A172 (cell line): ENCODE measurements at places on chromosomes 2 and 18.

DNA sequence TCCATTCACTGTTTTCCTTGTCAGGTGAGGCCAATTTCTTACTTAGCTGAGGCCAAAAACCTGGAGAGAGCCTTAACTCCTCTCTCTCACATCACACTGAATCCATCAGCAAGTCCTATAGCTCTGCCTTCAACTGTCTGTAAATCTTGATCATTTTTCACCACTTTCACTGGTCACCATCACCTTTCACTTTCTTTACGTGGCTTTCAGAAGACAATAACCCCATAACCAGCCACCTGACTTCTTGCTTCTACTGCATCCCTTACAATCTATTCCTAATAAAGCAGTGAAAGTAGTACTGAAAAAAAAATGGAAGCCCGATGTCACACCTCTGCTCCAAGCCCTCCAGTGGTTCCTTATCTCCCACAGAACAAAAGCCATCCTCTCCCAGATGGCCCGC lies 7.7 kb downstream of the LOXL3 start:
- DNase-seq: no peak

DNA sequence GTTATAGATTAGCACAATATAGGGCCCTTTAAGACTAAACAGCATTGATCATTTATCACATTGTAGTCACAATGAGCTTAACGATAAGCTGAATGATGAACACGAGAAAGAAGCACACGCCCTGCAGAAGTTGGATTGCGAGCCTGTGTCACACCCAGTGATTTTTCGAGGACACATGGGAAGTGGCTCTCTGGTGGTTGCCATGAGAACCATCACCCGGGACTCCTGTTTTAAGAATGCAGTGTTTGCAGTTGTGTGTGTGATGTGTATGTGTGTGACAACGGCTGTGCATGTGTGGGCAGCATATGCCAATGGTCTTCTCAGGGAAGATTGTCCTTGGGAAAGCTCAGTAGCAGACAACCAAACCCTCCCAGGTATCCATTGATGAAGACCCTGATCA lies 69.2 kb downstream of the PDCL3 start:
- DNase-seq: no peak

DNA sequence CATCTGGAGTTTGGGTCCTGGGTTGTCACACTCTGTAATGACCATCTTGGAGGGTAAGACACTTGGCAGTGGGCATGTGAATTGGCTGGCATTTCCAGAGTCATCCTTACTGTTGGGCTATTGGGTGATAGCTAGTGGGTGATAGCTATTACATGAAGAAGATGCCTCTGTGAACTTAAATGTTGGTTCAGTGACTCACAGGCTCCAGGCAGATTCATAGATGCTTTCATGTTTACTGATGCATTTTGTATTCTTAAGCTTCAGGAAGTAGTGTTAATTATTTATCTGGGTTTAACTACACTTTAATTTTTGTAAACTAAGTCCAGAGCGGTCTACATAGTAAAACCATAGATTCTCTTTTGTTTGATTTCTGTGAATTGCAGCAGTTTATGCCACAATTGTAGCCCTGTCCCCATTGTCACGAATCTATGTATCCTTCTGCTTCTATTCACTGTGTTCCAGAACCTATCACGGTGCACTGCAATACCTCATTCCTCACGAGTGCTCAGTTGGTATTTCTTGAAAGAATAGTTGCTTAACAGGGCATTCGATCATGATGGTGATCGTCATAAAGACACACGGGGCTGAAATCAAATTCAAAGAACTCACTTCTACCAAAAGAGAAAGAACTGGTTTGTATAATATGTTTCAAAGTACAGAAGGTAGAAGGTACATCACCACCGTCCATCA lies 79.7 kb downstream of the GBX2 start:
- peak; percentile 10 for DNase-seq

GRCh38 chr2:155223781-155224406 lies 525.4 kb downstream of the KCNJ3 start:
- DNase-seq: peak; percentile 29
